ENCODE measurements at places on chromosomes 7 and 10.

- no peak for DNase-seq
Observed at GRCh38 chr7:45216181-45216580, 58.6 kb downstream of the RAMP3 start.

DNA sequence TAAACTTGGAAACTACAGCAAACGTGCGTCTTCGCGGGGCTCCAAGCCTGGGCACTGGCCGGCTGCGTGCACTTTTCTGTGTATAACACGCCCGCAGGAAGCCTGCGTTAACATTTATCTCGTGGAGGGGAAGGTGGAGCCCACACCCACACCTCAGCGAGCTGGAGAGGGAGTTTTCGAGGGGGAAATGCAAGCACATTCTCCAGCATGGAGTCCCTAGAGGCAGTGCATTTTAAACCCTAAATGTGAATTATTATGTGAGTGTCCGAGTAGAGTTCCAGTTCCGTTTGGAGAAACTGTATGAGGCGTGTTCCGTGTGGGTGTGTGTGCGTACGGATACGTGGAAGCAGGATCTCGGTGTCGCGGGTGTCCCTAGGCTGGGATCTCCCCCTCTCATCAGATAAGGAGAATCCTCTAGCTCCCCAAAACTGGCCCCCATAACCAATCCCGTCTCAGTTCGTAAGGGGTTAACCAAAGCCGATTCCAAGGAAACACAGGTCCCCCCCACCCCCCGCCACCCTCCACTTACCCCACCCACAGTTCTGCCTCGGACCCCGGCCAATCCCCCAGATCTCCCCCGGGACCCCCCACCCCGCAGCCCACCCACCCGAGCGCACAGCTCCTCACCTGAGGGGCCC lies 403 bp downstream of the CDK6 start:
- DNase-seq: peak; percentile 20

DNA sequence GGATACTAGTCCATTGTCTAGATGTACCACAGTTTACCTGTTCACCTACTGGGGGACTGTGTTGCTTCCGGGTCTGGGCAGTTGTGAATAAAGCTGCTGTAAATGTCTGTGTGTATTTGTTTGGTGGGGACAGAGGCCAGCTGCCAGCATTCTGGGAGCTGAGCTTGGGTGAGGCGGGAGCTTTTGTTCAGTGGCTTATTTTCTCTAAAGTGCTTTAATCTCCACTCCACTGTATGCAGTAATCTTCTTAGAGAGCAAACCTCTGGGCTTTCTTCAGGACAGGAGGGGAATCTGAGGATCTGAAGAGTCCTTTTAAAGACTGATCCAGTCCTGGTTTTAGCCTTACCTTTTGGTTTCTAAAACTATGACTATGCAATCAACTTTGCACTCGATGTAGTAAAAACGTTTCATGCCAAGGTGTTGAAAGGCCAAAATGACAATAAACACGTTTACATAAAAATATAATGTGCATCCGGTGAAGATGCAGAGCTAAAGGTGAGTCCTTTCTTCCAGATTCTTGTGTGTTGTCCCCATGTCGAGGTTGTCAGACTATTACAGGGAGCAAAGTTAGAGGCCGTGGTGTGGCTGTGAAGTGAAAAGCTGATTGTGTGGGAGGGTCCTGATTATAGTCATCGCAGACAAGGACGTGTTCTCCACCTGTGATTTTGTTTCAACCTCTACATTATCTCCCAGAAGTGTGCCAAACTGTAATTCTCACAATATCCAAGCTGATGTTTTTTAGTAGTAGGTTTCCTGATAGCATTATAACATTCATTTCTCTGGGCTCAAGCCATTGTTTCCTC lies 279.8 kb downstream of the CAMK1D start:
- DNase-seq: no peak

DNA sequence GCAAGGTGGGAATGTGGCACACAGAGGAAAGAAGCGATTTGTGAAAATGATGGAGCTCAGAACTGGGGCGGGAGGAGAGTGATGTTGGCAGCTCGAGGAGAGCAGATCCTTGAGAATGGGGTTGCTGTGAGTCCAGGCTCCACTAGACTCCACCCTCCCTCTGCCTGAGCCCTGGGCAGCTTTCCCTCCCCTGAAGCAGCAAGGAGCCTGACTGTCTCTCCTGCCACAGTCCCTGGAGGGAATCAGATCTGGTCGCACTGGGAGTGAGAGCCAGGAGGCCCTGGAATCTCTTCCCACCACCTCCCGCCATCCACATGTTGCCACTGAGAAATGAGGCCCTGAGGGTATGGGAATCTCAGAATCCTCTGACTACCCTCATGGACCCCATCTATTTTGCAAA lies 362.7 kb downstream of the PLXNA4 start:
- no peak for DNase-seq

DNA sequence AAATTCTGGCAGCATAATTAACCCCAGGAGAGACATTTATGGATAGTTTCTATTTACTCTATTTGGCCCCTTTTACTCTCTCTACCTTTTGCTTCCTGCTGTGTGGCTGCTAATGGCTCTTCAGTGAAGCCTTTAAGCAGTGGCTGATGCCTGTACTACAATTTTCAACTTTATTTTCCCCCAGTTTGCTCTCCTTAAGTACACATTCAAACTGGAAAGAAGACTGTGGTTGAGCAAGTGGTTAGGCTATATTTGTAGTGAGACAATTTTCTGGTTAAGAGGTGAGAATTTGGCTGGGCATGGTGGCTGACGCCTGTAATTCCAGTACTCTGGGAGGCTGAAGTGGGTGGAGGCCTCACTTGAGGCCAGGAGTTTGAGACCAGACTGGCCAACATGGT lies 8.5 kb upstream of the RSBN1L start:
- no peak for DNase-seq

DNA sequence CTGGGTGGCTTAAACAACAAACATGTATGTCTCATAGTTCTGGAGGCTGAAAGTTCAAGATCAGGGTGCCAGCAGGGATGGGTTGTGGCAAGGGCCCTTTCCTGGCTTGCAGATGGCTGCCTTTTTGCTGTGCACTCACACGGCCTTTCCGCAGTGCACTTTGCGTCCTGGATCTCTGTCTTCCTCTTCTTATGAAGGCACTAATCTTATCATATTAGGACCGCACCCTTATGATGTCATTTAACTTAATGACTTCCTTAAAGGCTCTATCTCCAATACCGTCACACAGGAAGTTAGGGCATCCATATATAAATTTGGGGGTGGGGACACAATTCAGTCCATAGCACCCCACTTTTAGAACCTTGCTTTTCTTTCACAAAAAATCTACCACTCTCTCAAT lies 255.2 kb downstream of the SNX13 start:
- no peak for DNase-seq

- no peak for DNase-seq
Observed at GRCh38 chr10:133475425-133475734, 21.6 kb downstream of the SCART1 start.

DNA sequence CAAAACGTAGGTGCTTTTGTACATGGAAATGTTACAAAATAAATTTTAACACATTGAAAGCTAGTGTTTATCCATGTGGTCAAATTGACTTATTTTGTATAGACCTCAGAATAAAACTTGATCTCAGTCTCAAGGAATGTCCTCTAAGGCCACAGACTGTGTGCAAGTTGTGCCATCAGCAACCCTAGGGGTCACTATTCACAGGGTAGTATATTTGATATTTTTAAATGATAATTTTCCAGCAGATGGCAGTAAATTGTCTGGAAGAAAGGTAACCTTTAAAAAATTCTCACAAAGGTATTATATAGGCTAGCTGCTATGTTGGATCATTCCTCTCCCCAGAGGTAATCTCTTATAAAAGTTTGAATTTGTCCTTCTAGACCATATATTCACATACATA lies 12.9 kb upstream of the SNX10 start:
- DNase-seq: no peak

DNA sequence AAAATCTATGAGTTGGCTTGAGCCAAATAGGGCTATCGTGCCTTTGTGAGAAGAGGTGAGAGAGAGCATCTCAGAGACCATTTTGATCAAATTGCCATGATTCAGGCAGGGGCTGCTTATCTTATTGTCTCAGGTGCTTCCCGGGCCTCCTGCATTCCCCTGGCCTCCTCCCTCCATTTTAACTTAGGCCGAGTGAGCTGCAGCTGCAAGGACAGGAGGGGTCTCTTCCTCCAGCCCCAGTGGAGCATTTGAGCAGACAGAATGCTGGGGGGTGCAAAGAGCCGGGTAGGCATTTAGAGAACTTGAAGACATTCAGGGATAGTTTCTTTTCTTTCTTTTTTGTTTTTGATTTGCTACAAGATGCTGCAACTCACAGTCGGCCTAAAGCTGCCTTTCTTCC lies 59.0 kb downstream of the BUB3 start:
- no peak for DNase-seq

- DNase-seq: peak; percentile 55
Observed at GRCh38 chr10:3780021-3780770, 4.8 kb downstream of the KLF6 start.

DNA sequence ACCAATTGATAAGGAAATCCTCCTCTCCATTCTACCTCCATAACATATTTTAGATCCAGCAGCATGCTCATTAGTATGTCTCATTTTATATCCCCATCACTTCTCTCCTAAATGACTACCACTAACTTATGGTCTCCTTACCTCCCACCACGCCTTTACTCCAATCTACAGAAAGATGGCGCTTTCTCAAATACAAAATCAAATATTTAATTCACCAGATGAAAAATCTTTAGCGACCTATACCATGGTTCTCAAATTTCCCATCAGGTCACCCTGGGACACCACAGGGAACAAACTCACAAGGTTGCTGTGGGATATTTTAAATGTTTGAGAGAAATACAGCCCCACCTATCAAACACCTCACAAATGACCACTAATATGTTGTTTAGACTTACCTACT lies 27.0 kb upstream of the EBLN1 start:
- no peak for DNase-seq

DNA sequence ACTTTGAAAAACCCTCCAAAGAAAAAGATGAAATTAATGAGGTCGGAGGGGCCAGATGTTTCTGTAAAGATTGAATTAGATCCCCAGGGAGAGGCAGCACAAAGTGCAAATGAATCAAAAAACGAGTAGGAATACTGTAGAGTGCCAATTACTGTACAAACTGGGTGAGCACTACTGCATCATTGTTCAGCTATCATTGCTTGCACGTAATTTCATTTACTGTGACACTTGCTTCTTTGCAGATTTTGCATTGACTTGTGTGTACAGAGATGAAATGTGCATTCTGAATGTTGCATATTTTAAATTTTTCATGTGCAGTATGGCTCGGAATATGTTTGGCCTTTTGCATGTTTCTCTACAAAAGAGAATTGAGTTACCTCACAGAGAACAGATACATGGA lies 123.7 kb downstream of the LCOR start:
- no peak for DNase-seq

GRCh38 chr10:71933651-71934050 lies 30.5 kb upstream of the CHST3 start:
- no peak for DNase-seq

DNA sequence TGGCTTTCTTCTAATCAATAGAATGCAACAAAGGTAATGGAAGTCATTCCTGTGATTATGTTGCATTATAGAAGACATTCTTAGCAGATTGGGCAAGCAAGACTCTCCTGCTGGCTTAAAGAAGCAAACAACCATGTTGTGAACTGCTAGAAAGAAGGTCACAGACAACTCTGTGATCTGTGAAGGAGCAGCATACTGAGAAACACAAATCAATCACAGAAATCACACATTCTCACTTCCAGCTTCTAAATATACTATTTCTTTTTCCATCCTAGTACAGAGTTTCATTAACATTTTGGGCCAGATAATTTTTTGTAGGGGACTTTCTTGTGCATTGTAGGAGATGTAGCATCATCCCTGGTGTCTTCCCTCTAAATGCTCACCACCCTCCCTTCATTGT lies 28.0 kb upstream of the PALS2 start:
- DNase-seq: no peak

DNA sequence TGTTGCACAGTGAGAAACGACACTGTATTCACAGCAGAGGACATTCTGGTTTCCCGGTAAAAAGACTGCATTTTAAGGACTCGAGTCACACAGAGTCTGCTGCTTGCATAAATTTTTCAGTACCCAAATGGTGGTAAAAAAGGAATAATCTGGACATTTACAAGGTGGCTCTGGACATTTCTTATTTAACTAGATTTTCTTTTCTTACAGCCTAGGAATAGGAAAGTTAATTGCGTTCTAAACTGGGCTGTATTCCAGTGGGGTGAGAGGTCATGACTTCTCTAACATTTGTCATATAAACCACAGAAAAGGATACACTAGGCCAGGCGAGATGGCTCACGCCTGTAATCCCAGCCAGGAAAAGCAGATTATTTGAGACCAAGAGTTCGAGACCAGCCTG lies 237.5 kb upstream of the KLF6 start:
- no peak for DNase-seq

GRCh38 chr10:86693721-86694369 lies 25.5 kb downstream of the LDB3 start:
- DNase-seq: peak; percentile 68

- DNase-seq: no peak
Observed at GRCh38 chr10:73469579-73469978, 26.2 kb downstream of the PPP3CB start.

DNA sequence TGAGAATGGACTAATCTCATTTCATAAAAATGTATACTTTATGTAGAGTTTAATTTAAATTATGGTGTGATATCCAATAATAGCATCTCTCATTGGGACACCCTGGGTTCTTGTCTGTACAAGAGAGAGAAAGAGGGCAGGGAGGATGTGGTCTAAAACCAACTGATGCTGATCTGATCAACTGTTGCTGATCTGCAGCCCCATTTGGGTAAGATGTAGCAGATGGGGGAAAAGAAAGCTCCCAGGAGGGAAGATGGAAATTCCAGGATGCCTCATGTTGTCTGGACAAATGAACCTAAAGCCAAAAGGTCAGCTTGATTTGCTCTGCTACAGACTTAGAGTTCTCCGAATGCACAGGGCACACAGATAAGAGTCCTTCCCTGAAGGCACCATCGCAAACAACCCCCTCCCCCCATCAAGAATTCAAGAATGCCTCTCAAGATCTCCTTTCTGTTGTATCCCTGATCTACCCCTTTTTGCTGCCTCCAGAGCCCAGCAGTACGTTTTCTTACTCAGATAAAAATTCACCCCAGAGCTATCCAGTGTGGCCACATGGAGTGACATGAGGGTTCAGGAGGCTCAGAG lies 171.4 kb upstream of the INHBA start:
- DNase-seq: no peak

DNA sequence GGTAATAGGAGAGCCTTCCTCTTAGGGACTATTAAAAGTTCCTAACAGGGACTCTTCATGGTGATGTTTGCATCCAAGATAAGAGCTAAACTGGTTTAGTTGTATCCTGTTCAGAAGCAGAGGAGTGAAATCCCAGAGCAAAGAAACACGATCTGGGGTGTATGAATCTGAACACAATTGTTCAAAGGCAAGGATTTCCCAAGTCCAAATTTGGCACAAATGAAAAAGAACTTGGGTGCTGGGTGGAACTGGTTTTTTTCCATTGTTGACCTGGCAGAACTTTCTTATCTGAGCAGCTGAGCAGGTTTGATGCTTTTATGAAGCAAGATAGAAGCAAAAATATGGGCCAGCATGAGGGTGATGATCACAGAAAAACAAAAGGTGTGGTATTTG lies 6.0 kb downstream of the AGFG2 start:
- DNase-seq: peak; percentile 47

- no peak for DNase-seq
Observed at GRCh38 chr7:102284399-102284798, 2.3 kb upstream of the SH2B2 start.

- DNase-seq: no peak
Observed at GRCh38 chr10:18659819-18660535, 746 bp downstream of the ARL5B start.
